ENCODE measurements at places on chromosomes 1 and 21. TPM values are rescaled to one million over a fixed set of nuclear protein-coding genes. Genes with fewer than 3 reads are reported as not detected.

DNA sequence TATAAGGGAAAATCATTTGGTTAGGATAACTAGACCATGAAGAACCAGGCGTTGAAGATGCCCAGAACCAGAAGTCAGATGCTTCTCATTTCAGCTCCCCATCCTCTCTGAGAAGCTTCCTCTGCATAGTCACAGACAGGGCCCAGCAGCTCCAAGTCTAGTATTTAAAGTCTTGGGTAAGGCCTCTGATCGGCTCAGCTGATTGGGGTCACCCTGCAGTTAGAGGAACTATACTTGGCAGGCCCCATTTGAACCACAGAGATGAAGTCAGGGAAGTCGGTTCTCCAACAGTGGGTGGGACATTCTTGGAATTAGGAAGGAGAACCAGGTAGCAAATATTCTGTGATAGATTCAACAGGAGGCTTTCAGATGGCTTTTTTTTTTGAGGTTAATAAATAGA, 48.3 kb downstream of the SLC22A15 start:
- DNase-seq = no peak

DNA sequence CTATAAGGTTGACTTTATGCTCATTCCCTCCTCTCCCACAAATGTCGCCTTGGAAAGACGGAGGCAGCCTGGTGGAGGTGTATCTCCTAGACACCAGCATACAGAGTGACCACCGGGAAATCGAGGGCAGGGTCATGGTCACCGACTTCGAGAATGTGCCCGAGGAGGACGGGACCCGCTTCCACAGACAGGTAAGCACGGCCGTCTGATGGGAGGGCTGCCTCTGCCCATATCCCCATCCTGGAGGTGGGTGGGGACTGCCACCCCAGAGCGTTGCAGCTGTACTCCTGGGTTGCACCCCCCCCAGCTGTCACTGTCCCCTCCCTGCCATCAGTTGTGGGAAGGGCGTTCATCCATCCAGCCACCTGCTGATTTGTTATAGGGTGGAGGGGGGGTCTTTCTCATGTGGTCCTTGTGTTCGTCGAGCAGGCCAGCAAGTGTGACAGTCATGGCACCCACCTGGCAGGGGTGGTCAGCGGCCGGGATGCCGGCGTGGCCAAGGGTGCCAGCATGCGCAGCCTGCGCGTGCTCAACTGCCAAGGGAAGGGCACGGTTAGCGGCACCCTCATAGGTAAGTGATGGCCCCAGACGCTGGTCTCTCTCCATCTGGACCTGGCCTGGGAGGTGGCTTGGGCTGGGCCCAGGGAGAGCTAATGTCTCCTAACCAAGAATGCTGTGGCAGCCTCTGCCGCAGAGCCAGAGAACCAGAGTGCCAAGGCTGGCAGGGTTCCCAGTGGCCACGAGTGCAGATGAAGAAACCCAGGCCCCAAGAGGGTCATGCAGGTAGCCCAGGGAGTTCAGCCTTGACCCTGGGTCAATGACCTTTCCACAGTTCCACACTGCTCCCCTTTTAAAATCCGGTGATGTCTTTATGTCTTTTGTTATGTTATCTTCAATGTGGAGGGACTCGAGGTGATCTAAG, 13.1 kb downstream of the PCSK9 start:
- no peak for DNase-seq

DNA sequence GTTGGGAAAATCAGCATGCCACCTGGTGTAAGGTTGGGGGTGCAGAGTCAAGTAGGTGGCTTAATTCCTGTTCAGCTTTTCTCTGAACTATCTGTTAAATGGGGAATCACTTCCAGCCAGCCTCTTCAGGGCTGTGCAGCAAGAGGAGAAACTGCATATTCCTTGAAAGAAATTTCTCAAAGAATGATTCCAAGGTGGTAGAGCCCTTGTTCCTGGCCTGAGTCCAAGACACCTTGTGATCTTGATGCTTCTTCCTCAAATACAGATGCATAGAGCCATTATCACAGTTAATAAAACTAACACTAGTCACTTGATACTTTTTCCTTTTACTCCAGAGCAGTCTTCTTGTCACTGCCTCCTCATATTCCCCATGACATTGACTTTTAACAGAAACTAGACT, 5.2 kb downstream of the TXLNA start:
- DNase-seq = no peak

- DNase-seq = no peak
Observed at GRCh38 chr1:245099401-245099800, 55.4 kb upstream of the KIF26B start.

The DNALI1 gene
- not detected for total RNA-seq

GRCh38 chr1:156857532-156857931, 1.4 kb downstream of the INSRR start:
- no peak for DNase-seq

DNA sequence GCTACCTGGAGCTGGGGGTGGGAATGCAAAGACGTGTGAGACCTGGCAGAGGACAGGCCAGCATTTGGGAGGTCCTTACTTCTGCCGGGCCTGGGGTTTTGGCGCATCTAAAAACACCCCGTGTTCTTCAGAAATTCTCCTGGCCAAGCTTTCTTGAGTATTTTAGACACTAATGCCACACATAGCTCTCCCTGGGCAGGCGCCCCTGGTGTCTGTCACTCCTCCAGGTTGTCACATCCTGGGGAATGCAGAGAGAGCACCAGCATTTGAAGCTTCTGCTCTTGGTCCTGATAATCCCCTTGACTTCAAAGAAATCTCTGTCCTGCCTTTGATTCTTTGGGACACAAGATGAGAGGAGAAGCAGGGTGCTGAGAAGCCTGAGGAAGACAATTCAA, 6.0 kb downstream of the CAPN9 start:
- no peak for DNase-seq

- peak; percentile 69 for DNase-seq
Observed at GRCh38 chr1:173409613-173410012, 67.5 kb upstream of the PRDX6 start.

- peak; percentile 97 for DNase-seq
Observed at GRCh38 chr1:11790880-11791715, 14.7 kb downstream of the MTHFR start.

- DNase-seq = peak; percentile 77
Observed at GRCh38 chr21:44800103-44800502, 1.5 kb downstream of the UBE2G2 start.

DNA sequence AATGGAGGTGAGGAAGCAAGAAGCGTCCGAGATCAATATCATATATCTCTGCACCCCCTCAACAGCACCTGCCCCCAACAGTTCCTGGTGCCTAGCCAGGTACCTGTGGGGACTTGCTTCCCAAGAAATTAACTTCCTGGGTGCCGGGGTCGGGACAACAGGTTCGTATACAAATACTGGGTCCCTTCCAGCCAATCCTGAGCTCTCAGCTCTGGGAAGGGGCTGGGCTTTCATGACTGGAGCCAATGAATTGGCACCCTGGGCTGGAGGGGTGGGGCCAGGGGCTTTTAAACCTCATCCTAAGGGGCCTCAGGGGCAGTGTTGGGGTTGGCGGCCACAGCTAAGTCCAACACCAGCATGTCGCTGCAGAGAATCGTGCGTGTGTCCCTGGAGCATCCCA, at the start of gene PADI3:
PADI3 (plus strand) TSS at position 318 of the 400 bp plus-strand sequence; CDS start at position 358, 40 bp downstream.
- no peak for DNase-seq

DNA sequence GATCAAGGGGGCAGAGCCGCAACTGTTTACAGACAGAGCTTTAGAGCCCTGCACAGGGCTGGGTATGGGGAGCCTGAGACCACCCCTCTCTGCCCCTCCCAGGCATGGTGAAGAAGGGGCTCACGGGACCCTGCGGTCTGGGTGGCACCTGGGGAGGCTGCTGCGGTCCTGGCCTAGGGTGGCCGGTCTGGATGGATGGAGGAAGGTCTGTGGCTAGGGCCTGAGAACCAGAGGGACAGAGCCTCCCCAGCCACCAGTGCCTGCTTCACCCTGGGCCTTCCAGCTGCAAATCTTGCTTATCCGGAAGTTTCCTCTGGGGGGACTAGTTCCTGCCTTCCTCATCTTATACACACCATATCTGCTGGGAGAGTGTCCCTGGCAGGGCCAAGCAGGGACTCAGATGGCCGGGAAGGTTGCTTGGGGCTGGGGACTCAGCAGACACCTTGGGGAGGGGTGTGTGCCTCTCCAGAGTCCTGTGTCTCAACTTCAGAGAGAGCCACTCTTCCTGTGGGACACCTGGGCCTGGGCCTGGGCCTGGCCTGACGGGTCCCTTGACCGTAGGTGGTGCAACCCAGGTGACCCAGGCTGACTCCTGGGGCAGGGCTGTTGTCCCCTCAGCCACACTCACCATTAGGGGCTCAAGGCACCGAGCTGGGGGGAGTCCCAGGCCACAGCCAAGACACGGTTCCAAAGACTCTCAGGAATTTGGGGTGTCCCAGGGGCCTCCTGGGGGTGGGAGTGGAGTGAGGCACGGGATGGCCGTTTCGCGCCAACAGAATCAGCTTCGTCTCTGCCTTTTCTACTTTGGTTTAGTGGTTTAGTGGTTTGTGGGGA, 52.0 kb upstream of the ACTRT2 start:
- no peak for DNase-seq

The CD101 gene
- 0.42 TPM for total RNA-seq

The DONSON gene
- 10.0 TPM for total RNA-seq

GRCh38 chr21:22244516-22244915, 1246.3 kb downstream of the NCAM2 start:
- no peak for DNase-seq

The IQGAP3 gene
- total RNA-seq = 36.4 TPM

DNA sequence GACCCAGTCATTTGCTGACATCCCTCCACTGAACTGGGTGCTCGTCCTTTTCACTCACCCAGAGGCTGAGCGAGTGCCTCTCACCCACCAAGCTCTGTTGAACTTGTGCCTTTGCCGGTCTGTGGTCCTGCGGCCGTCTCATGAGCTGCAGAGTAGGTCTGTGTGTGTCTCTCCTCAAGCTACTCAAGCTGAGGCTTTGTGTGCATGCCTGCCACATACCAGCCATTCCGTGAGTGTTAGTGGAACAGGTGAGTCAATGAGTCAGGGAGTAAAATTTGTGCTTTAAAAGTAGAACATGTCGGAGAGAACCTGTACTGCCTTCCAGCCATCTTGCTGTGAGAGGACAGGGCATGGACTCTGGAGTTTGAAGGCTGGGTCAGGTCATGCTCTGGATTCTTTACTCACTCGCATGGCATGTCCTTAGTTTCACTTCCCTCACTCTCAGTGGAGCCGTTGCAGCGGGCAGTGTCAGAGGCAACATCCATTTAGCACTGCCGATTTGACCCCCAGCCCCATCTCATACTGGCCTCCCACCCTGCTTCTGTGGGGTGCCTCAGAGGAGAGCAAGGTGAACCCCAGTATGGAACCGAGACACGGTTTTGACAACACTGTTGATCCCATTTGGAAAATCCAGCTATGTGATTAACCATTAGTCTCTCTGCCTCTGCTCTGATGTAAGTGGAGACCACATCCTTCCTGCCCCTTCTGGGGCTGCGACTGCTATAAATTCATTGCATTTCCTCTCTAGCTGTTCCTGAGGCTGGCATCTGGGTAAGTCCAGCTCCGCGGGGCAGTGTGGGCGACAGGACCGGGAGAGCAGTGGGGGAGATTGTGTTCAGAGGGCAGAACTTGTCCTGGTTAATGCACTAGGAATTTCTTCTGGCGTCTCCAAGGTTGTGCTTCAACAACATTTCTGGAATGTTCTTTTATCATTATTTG, at the start of gene NLRP3:
NLRP3 (plus strand) TSS at position 751 of the 939 bp plus-strand sequence. CDS start 2,628 bp downstream, outside the sequence.
- DNase-seq = peak; percentile 55

The GPR52 gene
- 1.2 TPM for total RNA-seq

The PRRX1 gene
- total RNA-seq = not detected

GRCh38 chr1:48760857-48761256, 15.8 kb downstream of the BEND5 start:
- DNase-seq = no peak

DNA sequence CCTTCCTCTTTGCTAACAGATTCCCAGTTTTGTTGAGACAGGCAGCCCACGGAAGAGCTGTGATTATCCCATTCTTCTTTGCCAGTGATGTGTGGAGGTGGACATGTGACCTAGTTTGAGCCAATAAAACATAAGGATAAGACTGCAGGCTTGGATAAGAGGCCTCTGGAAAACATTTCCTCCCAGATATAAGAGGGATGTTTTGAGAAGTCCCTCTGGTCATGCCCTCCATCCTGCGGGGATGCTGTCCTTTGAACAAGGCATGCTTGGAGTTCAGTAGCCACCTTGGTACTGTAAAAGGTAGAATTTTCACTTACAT, 155.7 kb downstream of the TM2D1 start:
- no peak for DNase-seq

- DNase-seq = no peak
Observed at GRCh38 chr1:21804536-21804935, 7.5 kb upstream of the LDLRAD2 start.

- DNase-seq = no peak
Observed at GRCh38 chr1:234989479-234990327, 138.9 kb downstream of the TOMM20 start.

The NUDT4B gene
- not detected for total RNA-seq

GRCh38 chr1:27179379-27179778, 24.5 kb upstream of the SLC9A1 start:
- DNase-seq = peak; percentile 56

DNA sequence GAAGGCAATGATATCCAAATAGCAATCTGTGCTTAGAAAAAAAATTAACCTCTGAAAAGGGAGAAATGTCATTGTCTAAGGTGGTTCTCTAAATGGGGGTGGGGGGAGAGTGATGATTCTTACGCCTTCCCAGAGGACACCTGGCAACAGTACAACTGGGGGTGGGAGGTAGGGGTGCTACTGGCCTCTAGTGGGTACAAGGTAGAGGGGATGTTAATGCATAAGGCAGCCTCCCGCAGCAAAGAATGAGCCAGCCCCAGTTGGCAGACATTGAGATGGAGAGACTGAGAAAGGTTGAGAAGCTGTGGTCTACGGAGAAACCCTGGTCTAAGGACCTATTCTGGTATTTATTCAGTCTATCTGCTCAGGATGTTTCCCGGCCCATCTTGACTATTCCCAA, 472.2 kb upstream of the RUNX1 start:
- no peak for DNase-seq

GRCh38 chr1:33349081-33349759, 28.3 kb upstream of the A3GALT2 start:
- DNase-seq = no peak

DNA sequence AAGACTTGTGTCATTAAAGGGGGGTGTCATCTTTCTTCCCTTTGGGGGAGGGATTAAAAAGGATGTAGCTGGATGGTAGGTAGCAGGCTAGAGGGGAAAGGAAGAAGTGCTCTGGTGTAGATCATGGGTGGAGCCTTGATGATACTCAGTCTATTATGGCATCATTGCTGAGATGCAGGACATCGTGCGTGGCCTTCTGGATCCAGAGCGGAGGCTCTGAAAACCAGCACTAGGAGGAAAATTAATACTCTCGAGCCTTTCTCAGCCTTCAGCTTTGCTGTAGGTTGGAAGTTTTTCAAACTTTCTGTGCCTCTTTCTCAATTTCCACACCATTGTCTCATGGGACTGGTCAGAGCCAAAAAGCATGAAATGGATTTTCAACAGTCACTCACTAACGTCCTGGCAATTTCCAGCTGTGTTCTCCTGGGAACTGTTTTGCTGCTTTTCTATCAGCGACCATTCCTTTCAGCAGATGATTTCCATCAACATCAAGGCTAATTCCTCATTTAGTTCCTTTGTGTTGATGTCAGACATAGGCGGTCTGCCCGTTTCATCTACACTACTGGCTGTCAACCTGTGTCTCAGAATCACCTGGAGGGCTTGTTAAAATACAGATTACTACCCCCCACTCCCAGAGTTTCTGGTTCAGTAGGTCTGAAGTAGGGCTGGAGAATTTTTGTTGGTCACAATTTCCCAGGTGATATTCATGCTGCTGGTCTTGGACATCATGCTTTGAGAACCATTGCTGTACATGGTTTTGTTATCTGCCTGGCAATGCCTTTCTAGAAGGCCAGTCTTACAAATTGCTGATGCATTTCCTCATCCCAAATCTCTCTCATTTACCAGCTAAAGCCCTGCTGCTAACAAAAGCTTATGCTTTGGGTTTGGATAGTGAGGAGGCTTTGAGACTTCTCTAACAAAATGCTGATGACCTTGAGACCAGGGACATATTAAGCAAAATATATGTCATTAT, 7.7 kb downstream of the CACNA1E start:
- no peak for DNase-seq
